ENCODE measurements at places on chromosomes 3 and 15.

- no peak for DNase-seq
Observed at GRCh38 chr3:63921741-63922482, 9.7 kb upstream of the SCAANT1 start.

- DNase-seq: no peak
Observed at GRCh38 chr3:192920411-192920810, 2.8 kb upstream of the MB21D2 start.

GRCh38 chr15:33104212-33104611, 90.3 kb downstream of the FMN1 start:
- DNase-seq: peak; percentile 79

- DNase-seq: no peak
Observed at GRCh38 chr15:93070132-93070531, 18.9 kb downstream of the RGMA start.

DNA sequence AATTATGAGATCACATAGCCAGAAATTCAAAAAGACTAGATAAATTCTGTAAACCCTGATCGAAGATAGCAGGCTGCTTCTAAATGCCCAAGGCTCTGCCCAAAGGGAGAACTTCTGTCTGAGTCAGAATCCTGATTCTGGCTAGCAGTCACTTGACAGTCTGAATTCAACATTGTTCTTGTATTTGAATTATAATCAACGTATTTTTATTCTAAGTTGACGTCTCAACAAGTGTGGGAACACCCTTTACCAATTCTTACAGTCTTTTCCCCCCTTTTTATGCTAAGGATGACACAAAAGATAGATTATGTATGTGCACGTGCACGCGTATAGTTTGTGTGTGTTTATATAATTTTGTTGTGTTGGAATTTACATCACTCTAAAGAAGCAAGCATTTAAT, 552.8 kb downstream of the NAALADL2 start:
- DNase-seq: no peak

DNA sequence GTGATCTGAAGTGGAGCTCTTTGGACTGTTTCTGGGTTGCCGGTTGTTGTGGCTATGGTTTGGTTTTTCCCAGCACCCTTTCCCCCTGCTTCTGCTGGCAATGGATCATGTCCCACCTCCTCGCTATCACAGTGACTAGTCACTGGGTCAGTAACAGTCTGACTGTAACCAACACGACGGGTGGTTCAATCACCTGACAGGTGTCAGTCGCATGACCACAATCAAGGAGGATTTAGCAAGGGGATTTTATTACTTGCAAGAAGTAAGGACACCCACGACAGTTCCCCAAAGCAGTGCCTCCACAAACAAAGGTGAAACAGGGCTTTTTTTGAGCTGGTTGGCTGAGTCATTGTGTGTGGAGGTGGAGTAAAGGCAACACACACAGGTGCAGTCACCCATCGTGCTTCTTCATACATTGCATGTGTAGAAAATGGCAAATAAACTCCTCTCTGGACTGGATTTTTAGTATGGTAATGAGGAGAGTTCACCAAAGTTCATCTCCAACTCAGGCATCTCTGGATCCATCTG, 58.8 kb upstream of the FAM3D start:
- DNase-seq: no peak

GRCh38 chr3:189158034-189158433, 13.7 kb upstream of the TPRG1 start:
- no peak for DNase-seq

GRCh38 chr3:17740721-17741141, 1.7 kb downstream of the TBC1D5 start:
- DNase-seq: peak; percentile 68

- DNase-seq: no peak
Observed at GRCh38 chr3:53225181-53225580, 30.6 kb downstream of the TKT start.

- no peak for DNase-seq
Observed at GRCh38 chr3:51946796-51947195, 4.6 kb downstream of the PARP3 start.

- no peak for DNase-seq
Observed at GRCh38 chr3:38743043-38743442, 73.0 kb downstream of the SCN10A start.

DNA sequence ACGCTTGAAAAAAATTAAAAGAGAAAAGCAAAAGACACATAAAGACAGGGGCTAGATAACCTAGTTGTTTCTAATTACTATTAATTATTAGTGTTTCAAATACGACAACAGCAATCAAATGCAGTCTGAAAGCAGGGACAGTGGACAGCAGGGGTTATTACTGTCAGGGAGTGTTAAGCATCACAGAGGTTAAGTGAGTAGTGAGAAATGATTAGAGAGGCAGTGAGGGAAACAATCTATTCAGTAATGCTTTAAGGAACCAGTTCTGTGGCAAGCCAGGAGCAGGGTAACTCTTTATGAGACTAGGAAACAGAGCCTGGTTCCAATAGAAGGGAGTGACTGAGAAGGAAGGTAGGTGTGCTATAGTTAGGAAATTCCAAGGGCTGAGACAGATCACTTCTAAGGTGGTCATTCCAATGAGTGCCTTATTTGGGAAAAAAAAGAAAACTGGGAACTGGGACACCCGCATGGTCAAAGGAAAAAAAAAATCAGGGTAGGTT, 15.0 kb downstream of the RYK start:
- DNase-seq: no peak

DNA sequence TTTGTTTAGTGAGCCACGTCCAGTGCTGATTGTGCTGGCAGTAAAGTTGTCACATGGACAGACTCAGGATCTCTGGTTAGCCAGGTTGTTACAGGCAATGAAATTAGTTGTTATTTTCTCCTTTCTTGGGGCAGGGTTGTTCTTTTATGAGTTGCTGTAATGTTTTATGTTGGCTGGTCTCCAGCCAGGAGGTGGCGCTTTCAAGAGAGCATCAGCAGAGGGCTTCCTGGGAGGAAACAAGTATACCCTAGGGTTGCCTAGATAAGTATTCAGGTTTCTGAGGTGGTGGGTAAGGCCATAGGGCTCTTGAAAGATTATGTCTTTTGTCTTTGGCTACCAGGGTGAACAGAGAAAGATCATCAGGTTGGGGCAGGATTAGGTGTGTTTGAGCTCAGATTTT, 14.5 kb upstream of the CFAP20DC start:
- no peak for DNase-seq

DNA sequence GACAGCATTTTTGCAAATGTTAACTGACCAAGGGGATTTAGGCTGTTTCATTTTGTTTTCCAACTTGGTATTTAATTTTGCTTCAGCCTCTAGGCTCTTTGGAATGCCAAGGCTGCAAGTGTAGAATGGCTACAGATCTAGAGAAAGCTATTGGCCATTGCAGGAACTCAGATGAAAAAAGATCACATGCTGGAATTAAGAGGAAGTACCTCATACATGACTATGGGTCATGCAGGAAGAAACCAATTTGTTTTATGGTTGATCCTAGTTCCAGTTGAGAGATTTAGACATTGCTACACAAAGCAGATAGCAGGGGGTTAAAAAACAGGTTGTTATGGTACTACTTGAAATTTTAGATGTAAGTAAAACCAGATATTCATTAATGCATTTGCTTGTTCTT, 12.7 kb upstream of the CLDN16 start:
- peak; percentile 51 for DNase-seq

- DNase-seq: no peak
Observed at GRCh38 chr3:18092726-18093125, 332.4 kb downstream of the SATB1 start.

- no peak for DNase-seq
Observed at GRCh38 chr3:76912841-76913383, 127.0 kb upstream of the ROBO2 start.

- peak; percentile 61 for DNase-seq
Observed at GRCh38 chr15:92091155-92091734, 237.7 kb downstream of the SLCO3A1 start.

DNA sequence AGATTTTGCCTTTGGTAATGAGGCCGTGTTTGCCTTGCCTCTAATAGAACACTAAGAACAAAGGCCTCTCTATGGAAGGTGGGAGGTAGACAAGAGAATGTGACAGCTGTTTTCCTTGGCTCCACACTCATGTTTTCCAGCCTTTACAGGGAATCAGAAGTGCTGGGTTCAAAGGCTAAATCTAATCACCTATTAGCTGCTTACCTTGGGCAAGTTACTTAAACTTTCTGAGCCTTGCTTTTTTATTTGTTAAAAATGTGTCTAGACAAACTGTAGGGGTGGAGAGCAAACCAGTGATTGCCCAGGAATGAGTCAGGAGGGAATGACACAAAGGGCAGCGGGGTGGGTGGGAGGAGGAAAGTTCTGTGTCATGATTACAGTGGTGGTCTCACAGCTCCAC, 179.0 kb downstream of the P3H2 start:
- no peak for DNase-seq

DNA sequence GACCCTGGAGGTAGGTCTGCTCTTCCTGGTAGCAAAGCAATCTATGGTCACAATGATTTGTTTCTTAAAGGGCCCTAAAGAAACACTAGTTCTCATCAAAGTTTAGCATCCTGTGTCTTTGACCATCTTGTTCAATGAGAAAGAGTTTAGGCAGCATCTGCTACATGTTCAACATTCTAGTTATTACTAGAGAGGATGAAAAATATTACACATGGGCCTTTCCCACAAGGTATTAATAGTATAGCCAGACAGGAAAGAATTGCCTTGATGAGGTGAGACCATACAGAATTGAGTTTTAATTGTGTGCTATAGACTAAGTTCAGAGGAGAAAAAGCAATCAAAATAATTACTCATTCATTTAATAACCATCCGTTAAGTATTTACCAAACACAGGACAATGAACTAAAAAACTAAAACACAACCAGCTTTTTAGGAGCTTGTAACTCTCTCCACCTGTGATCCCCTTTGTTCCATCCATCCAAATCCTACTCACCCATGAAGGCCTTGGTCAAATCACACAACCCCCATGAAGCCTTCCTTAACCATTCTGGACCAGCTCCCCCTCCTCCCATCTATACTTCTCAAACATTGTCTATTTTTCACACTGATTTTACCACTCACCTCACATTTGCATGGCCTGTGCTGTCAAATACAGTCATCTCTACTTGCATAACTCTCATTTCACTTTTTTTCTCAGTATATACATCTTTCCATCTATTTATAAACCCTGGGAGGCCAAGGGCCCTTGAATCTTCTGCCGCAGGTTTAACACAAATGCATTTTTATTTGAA, 122.9 kb downstream of the RORA start:
- no peak for DNase-seq

- no peak for DNase-seq
Observed at GRCh38 chr3:115713284-115713683, 90.0 kb downstream of the GAP43 start.

DNA sequence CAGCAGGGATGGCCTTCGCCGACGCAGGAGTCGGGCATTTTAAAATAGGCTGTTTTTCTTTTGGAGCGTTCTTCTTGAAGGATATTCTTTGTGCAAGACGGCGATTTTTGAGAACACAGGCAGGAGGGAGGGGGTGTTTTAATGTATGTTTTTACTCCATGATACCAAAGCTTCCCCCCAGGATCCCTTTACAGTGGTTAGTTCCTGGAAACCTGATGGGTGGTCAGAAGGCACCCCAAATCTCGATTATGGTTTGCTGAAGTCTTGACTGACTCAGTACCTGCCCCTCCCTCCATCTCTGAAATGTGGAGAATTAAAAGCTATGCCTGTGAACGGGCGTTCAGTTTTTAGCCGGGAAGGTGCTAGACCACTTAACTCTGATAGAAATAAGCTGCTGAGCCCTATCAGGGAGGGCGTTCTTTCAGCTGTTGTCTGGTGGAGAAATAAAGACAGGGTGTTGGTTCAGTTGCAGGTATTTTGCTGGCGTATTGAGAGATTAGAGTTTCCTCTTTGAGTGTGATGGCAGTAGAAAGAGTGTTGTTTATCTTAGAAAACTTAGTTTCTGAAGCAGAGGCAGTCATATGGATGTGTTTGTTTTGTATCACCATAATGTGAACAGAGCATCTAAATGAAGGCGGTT, 3.4 kb downstream of the IGF1R start:
- DNase-seq: no peak

DNA sequence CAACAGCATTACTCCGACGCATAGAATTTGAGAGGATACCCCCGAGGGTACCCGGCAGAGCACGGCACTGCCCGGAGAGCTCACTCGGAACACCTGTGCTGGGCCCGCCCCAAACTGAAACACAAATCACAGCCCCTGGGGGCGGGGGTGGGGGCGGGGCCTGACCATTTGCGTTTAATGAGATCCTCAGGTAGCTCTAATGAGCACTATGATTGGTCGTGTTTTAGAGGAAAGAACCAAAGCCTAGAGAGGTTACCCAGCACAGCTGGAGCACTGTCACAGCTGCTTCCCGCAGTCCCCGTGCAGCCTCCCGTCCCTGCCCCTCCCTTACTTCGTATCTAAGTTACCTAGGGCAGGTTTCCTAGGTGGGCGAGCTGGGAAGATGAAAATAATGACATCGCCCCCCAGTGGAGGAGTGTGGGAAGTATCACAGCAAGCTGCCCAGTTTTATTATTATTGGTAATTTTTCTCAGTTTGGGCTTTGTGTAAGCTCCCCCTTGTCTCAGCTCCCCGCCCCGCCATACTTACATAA, 187.1 kb downstream of the PDE8A start:
- DNase-seq: peak; percentile 94

GRCh38 chr15:57216288-57216687, 160.0 kb upstream of the CGNL1 start:
- DNase-seq: no peak

GRCh38 chr15:70234256-70234905, 136.7 kb upstream of the TLE3 start:
- DNase-seq: no peak

DNA sequence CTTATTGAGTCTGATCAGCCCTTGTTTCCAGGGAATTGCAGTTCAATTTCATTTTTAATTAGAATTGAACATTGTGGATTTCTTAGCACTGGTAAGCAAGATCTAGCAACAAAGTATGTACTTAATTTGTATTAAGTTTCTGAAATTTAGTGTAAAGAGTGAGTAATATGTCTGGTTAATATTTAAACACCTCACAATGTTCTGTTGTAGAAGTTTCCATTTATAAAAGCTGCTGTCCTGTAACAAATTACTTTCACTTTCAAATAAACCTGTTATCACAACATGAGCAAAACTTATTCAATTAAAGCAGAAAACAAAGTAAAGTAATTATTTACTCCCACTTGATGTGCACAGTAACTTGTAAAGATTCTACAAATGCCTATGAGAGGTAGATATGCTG, 448.5 kb downstream of the NAALADL2 start:
- peak; percentile 6 for DNase-seq

DNA sequence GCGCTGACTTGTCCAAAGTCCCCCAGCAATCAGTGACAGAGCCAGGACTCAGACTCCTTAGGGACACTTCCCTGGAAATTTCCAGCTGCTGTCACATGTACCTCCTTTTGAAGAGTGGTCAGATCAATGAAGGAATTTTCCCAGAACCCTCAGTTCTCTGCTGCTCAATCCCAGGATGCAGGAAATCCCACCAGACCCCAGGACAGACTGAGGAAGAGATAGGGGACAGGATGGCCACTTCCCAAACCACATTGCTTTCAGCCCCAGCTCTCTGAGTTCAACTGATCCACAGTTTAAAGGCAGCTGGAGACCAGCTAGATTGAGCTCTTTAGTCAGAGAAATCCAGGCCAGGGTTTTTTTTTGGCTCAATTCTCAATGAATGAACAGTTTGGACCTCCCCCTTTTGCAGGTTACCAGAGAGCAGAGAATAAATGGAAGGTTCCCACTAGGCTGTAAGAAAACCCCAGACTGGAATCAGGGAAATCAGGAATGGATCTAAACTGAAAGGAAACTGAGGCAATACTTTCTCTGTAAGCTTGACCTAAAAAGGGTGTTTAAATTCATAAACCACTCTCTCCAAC, 1.5 kb downstream of the CYP1A1 start:
- DNase-seq: peak; percentile 77

- DNase-seq: no peak
Observed at GRCh38 chr3:21117370-21117769, 633.6 kb downstream of the ZNF385D start.

- DNase-seq: no peak
Observed at GRCh38 chr3:170144437-170144843, 37.1 kb downstream of the PHC3 start.
